ENCODE measurements at places on chromosomes 3 and 15. TPM values are rescaled to one million over a fixed set of nuclear protein-coding genes. Genes with fewer than 3 reads are reported as not detected.

The CKMT1B gene
- not detected for total RNA-seq

The USF3 gene
- total RNA-seq: 3.8 TPM

The HYAL2 gene
- 104 TPM for total RNA-seq

The SLC22A13 gene
- 0.13 TPM for total RNA-seq

The FSTL1 gene
- total RNA-seq: 849 TPM

Measured in aortic smooth muscle cell (primary cell).